ENCODE measurements at places on chromosomes 7 and 10.

- no peak for DNase-seq
Observed at GRCh38 chr10:48685731-48686130, 1.1 kb downstream of the WDFY4 start.

DNA sequence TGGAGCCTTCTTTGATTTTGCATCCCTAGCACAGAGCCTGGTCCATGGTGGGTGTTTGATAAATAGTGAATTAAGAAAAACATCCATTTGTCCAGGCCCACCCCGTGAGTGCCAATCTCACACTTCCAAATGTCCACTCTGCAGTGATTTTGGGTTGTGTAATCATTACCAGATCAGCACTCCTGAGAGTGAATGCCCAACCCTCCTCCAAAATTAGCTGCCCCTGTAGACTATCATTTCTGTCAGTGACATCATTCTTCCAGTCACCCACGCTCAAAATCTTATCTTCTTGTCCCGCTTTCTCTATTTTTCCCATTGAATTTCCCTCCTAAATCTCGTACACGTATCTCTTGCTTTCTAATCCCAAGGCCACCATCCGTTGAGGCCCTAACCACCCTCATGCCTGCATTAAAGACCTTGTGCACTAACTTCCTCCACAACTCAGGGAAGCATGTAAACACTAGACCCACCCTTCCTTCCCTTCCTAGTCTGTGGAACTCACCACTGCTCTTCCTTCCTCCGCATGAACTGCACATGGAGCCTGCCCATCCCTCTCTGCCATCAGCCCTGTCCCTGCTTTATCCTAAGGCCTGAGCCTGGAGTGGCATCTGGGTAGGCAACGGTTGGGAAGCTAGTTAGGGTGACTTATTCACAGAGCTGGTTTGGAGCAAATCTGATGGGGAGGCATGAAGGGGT is 32.8 kb downstream of the PIK3AP1 start:
- DNase-seq = no peak

DNA sequence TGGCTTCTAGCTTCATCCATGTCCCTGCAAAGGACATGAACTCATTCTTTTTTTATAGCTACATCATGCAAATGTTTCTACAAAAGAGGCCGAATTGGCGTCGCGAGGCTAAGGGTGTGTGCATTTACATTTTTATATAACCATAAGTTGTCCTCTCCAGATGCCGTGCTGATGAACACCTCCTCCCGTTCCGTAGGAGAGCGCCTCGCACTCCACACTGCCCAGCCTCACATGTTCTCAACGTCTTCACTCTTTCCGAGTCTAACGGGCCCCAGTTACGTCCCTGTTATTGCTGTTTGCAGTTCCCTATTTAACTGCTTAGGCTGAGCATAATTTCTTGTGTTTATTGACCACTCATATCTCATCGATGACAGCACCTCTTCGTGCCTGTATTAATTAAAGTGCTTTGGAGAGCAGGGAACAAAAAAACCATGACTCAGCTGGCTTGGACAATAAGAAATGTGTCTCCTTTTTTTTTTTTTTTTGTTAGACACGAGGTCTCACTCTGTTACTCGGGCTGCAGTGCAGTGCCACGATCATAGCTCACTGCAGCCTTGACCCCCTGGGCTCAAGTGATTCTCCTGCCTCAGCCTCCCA is 113.5 kb upstream of the SDK1 start:
- no peak for DNase-seq

- DNase-seq = no peak
Observed at GRCh38 chr7:101185258-101185839, 5.3 kb upstream of the NAT16 start.

- no peak for DNase-seq
Observed at GRCh38 chr7:142750321-142750938, 1.2 kb downstream of the PRSS1 start.

GRCh38 chr7:157574120-157574825 is 237.5 kb downstream of the DNAJB6 start:
- no peak for DNase-seq

DNA sequence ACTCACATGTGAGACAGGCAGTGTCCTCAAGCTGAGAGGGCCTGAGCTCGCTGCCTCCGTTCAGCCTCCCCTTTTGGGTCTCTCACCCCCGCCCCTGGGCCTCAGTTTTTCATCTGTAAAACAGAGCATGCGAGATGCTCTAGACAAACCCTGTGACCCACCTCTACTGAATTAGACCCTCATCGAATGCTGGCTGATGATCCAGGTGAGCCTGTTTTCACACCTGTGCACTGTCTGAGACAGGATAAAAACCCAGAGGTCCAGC is 102.1 kb downstream of the PDGFA start:
- no peak for DNase-seq

- DNase-seq = no peak
Observed at GRCh38 chr10:84876116-84876999, 548.0 kb downstream of the CCSER2 start.

GRCh38 chr7:117683430-117684175 is 189.6 kb downstream of the CTTNBP2 start:
- DNase-seq = no peak

GRCh38 chr7:135447748-135448147 is 62.2 kb downstream of the CNOT4 start:
- no peak for DNase-seq

- no peak for DNase-seq
Observed at GRCh38 chr7:2411815-2412586, 8.6 kb downstream of the CHST12 start.

DNA sequence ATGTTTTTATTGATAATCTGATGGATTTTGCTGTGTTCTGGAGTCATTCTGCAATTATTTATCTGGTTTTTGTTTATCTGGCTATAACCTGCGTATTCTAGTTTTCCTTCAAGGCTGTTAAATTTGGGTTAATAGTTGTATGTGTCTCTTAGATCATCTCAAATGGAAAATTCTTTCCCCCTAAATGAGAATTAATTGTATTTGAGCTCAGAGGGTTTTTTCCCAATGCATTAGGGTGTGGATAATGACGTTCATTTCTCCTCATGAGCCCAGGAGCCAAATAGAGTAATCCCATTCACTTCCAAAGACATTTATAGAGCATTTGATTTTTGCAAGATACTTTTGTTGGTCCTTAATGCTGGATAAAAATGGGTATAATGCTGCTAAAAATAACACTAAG is 564.6 kb downstream of the GALNT17 start:
- no peak for DNase-seq
